ENCODE measurements at places on chromosomes 2 and 18.

GRCh38 chr18:75114231-75114764 is 94.6 kb downstream of the PTGR3 start:
- no peak for DNase-seq

GRCh38 chr18:45054636-45055035 is 373.9 kb downstream of the SETBP1 start:
- no peak for DNase-seq

GRCh38 chr18:911486-911885 is 6.8 kb downstream of the ADCYAP1 start:
- no peak for DNase-seq

GRCh38 chr2:60560734-60561644 is 7.5 kb upstream of the BCL11A start:
- DNase-seq, result no peak

GRCh38 chr2:106581755-106582147 is 94.6 kb downstream of the CD8B2 start:
- no peak for DNase-seq

DNA sequence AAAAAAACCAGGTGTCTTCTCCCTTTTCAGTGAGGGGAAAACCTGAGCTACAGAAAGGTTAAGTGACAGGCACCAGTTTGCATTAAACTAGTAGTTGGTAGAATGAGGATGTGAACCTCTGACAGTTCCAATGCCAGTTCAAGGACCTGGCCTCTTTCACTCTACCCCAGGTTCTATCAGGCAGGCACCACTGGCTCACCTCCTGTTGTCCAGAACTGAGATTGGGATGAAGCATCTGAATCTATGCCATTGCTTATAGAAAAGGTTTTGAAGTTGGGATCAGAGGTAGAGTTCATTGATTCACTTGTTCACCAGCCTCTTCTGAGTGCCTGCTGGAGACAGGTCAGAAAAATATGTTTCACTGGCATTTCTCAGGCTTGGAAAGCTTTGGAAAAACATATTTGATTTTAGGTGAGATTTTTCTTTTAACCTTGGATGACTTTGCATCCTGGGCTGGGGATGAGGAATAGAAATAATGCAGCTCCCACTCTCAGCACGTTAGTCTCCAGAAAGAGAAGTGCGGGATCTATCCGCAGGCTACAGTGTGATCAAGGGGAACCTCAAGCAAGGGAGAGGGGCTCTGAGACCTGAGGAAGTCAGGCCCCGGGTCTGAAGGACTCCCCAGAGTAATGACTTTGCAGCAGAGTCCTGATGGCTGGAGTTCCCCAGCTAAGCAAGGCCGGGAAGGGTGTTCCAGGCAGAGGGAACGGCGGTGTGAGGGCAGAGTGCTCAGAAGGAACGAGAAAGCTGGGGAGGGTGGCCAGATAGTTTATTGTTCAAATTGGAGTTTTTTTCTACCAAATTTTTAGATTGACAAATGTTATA is 250.3 kb downstream of the MYCN start:
- no peak for DNase-seq

DNA sequence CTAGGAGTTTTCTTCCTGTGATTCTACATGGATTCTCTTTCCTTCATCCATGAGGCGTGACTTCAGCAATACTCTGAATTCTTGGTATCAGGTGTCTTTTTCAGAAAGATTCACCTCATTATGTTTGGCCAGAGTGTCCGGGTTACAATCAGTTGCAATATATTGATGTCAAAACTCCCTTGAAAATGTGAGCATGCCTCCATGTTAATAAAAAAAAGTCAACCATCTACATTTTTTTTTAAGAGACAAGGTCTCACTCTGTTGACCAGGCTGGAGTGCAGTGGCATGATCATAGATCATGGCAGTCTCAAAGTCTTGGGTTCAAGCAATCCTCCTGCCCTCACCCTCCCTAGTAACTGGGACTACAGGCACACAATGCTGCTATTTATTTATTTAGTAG is 80.9 kb upstream of the NEUROD1 start:
- no peak for DNase-seq

GRCh38 chr18:45024357-45025088 is 343.8 kb downstream of the SETBP1 start:
- no peak for DNase-seq

GRCh38 chr2:675460-675859 is 1.7 kb downstream of the TMEM18 start:
- no peak for DNase-seq

DNA sequence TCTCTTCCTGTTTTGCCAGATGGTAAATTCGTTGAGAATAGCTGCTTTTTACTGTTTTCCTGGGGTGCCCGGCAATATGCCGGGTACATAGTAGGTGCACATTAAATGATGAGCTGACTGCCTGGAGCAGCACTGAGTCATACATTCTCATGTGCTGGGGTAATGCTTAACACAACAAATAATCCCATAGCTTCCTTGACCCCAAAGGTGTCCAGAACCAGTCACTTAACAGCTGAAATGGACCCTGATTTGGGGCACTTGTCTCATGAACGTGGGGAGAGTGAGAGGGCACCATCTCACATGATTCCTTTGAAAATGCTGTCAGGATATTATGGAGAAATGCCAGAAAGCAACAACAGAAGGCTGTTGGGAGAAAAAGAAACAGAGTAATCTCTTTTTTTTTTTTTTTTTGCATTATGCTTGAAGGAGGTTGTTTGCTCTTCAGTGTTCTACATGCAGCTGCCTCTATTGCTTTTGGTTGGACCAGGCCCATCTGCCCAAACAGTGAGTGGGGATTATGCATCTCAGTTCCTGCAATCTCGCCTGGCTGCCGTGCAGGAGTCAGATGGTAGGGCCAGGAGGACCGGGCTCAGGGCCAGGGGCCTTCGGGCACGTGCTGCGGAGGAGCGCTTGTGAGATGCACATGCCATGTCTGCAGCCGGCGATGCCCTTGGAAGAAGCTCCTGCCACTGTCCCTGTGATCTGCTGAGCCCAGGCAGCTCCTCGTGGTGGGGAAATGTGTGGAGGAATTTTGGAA is 162.1 kb downstream of the SH3RF3 start:
- no peak for DNase-seq

- no peak for DNase-seq
Observed at GRCh38 chr2:177897278-177897677, 175.3 kb downstream of the PDE11A start.

- no peak for DNase-seq
Observed at GRCh38 chr2:128323555-128323931, 4.9 kb upstream of the HS6ST1 start.

DNA sequence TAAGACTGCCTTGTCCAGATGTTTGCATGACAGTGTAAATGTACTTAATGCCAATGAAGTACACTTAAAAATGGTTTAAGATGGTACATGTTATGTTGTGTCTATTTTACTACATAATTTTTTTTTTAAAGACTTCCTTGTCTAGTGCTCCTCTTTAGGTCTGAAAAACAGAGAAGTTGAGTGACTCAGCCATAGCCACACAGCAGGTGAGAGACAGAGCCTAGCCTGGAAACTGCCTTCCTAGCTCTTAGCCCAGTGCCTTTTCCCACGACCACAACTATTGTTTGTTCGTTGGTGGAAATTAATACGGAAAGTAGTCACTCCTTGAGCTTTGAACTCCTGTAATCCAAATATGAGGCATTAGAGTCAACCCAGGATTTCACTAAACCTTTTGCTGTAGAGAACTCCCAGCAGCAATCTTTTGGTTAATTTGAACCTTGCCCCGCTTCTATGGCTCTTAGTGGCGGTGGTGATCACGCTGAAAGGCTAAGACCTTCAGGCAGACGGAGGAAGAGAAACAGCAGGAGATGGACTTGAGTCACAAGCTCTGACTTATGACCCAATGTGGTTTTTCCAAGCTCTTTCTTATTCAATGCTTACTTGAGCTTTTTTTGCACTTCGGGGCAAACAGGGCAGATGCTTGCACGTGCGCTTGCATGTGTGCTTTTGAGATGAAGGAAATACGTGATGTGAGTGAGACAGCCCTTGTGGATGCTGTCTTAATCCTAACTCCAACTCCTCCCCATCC is 21.2 kb downstream of the TRIB2 start:
- DNase-seq, result no peak

DNA sequence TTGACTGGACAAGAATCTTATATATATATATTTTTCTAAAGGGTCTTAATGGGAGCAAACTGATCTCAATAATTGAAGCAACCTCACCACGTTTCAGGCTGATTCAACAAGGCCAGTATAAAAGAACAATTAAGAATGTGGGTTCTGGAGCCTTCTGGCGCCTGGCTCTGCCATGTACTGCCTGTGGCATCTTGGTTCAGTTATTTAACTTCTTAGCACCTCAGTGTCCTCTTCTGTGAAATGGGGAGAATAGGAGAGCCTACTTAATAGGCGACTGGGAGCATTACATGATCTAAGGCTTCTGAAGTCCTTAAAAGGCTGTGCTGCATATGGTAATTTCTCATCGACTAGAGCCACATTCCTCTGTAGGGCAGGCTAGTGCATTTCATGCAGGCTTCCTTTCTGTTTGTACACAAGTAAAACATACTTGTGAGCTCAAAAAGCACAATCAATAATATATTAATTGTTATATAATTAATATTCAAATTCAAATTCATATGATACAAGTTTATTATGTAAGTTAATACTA is 118.4 kb upstream of the LYPD1 start:
- no peak for DNase-seq

- DNase-seq, result no peak
Observed at GRCh38 chr2:235876099-235876679, 292.0 kb downstream of the GBX2 start.

- no peak for DNase-seq
Observed at GRCh38 chr2:187299122-187299906, 148.7 kb downstream of the CALCRL start.

DNA sequence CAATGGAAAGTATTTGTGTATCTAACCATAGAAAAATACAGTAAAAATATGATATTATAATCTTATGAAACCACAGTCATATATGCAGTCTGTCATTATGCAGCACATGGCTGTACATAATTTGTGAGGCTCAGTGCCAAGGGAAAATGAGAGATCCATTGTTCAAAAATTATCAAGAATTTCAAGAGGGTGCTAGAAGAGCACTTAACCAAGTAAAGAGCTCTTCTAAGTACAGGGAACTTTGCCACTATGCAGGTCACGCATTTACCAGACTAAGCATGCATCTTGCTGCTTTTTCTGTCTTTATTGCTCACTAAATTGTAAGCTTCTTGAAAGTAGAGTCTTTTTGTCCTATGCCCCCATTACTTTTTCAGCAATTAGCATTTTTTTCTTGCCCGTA is 438.0 kb downstream of the LRP1B start:
- no peak for DNase-seq

DNA sequence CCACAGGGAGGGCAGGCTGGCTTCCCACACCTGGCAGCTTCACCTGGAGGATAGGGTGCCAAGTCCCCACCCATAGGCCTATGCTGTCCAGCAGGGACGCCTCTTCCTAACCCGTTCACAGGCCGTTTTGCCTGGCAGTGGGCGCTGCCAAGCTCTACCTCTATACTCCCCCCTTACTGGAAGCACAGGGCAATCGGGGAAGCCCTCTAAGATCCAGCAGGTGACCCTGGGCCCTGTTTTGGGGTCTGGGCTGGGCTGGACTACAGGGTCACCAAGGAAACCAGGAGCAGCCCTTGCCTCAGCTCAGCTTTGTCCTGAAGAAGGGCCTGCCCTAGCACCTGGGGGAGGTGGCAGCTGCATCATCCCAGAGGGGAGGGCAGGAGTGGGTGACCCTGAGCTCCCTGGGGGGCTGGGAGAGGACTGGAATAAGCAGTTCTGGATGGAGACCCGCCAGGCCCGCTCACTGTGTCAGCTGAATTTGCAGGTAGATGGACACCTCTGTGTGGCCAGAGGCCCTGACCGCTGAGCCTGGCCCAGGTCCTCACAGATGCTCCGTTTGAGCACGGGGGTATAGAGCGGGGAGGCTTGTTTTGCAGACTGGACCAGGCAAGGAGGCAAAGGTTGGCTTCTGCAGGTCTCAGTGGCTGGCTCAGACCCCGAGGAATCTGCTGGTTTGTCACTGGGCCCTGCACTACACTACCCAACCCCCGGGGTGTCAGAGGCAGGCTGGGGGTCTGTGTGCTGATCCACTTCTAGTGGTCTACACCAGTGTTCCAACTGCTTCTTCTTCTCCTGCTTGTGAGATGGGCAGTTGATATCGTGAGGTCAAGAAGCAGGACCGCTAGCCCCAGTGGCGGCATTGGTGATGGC is 163.1 kb downstream of the ASB1 start:
- no peak for DNase-seq

- no peak for DNase-seq
Observed at GRCh38 chr2:90069290-90069894, 1377.9 kb downstream of the RPIA start.

GRCh38 chr2:65053199-65053598 is 3.0 kb upstream of the CEP68 start:
- DNase-seq, result no peak

GRCh38 chr2:181241797-181242196 is 215.4 kb upstream of the ITGA4 start:
- DNase-seq, result no peak

GRCh38 chr2:159124441-159124911 is 156.0 kb downstream of the TANC1 start:
- DNase-seq, result no peak

GRCh38 chr2:222054813-222055212 is 244.0 kb downstream of the PAX3 start:
- DNase-seq, result no peak

GRCh38 chr2:84940088-84940470 is 30.9 kb upstream of the KCMF1 start:
- DNase-seq, result no peak

DNA sequence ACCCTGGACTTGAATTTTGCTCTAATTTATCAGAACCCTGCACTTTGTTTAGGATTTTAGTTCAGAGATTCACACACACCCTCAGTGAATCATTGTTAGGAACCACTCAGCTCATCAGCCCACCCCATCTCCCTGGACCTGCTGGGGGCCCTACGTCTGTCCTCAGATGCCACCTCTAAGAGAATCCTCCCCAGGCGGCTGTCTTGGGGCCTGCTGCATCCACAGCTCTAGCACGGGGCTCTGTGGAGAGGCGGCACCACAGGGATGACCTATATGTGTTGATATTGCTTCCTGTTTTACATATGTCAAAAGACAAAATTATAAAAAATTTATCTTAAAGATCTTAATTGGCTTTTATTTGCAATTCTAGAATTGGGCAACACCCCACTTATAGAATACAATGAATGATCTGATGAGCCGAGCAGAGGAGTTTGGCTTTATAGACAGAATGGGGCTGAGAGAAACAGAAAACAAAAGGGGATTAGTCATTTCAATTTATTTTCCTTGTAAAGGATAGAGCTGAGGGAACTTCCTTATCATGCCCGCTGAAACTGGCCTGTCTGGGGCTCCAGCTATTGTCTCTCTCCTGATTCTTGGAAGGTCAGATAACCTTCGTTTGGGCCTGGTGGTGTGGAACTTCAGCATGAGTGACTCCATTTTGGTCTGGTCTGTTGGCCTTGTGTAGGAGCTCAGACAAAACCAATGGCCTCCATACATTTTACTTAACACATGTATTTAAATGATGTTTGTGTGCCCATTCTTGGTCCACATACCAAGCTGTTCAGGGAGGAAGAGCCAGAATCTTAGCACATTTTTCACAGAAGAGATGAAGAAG is 1.4 kb downstream of the MYO7B start:
- no peak for DNase-seq
